ENCODE measurements at places on chromosomes 12 and 14.

DNA sequence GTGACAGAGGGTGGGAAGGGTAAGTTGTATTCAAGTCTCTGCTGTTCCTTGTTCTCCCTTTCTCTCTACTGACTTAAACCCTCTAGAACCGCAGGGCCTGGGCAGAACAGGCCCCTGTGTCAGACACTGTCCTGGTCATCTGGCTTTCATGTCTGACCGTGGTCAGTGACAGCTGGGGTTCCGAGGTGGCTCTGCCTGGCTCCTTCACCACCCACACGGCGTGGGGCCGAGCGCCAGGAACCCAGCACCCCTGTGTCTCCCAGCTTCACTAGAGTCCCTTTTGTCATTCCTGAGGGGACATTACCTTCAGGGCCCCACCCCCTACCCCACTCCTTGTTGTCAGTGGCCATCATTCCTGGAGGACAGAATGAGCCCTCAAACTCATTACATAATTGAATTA, 168.9 kb downstream of the ADGRD1 start:
- no peak for DNase-seq

- no peak for DNase-seq
These were observed 938.0 kb upstream of the FLRT2 start for GRCh38 chr14:84591827-84592445.

DNA sequence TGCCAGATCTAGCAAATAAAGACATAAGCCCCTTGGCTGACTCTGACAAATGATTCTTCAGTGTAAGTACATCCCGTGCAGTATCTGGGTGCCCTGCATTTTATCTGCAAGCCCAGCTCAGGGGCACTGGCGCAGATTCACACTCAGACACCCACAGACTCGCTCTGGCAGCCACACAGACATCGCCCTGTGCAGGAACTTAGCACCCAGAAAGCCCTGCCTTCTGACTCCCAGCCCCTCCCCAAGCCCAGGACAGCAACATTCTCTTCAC, 44.9 kb upstream of the NCOR2 start:
- no peak for DNase-seq

- no peak for DNase-seq
These were observed 64.3 kb downstream of the PLEKHG3 start for GRCh38 chr14:64768401-64769095.

GRCh38 chr12:51797301-51797700, 51.2 kb downstream of the FIGNL2 start:
- DNase-seq = no peak

GRCh38 chr12:18074001-18074400, 16.0 kb downstream of the RERGL start:
- no peak for DNase-seq

DNA sequence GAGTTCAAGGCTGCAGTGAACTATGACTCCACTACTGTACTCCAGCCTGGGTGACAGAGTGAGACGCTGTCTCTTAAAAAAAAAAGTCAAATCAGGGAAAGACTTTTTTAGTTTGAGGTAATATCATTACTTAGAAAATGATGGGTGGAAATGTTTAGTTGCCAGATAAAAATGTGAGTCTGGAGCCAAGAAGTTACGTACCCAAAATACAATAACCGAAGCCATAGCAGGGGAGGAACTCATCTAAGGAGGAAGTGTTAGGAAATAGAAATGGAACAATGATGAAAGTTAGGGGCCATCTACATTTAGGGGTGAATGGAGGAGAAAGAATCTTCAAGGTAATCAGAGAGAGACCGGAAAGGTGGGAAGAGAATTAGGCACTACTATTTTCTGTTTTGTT, 98.8 kb downstream of the DACT1 start:
- no peak for DNase-seq

- no peak for DNase-seq
These were observed 22.8 kb downstream of the FAIM2 start for GRCh38 chr12:49880756-49881414.

GRCh38 chr14:91778217-91778616, 46.3 kb upstream of the CATSPERB start:
- no peak for DNase-seq

- no peak for DNase-seq
These were observed 380.5 kb upstream of the FBXO33 start for GRCh38 chr14:39812532-39813320.

GRCh38 chr14:23071244-23071920, 14.1 kb upstream of the CDH24 start:
- peak; percentile 74 for DNase-seq

DNA sequence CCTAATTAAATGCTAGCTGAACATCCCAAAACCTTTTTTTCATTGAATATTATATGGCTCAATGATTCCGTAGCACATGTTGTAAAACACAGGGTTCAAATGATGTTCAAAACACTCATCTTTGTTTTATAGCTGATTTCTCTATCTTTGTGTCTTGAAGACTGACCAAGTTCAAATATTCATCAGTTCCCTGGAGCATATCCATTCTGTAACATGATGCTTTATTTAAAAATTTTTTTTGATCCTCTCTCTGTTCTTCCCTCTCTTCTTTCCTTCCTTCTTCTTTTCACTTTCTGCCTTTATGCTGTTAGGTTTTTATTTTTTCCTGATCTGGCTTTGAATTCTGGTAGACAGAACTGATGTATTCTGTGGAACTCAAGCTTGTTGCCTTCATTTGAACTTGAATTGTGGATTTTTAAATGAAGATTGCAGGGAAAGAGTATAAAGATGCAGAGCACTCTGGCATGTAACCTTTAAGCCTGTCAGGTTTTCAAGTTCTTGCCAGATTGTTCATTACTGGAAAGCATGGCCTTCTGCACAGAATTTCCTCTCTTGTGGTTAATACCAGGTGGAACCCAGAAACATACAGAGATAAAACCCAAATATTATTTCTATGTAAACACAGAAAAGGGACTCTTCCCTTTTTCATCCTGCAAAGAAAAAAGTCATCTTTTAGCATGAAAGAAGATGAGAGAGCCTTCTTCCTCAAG, 39.5 kb downstream of the PROX2 start:
- DNase-seq = no peak

GRCh38 chr12:67434671-67435370, 165.7 kb downstream of the CAND1 start:
- peak; percentile 78 for DNase-seq

DNA sequence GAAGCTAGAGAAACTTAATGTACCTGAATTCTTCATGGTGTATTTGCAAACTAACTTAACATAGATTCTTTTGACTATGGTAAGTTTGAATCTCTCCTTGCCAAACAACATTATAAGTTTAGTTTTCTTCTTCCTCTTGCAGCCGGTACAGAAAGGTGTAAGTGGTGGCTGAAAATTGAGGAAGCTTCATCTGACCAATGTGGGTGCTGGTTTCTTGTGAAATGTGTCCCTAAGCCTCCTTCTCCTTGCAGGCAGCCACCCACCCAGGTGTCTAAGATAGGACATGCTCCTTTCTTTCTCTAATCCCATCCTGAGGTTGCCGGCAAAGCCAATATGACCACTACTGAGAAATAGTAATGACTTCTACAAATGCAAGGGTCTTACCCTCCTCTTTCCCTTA, 20.6 kb downstream of the GSG1 start:
- peak; percentile 31 for DNase-seq

DNA sequence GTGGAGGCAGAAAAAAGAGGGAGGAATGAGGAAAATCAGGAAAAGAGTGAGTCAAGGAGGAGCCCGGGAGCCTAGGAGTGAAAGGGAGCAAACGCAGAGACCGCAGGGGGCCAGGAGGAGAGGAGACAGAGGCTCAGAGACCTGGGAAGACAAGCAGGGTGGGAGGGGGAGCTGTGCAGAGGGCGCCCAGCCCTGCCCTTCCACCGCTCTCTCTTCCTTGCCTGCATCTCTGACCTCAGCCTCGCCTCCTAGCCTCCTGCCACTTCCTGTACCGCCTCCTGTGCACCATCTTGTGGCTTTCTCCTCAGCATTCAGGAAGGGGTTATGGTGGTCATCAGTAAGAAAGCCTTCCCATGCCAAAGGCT, 1.3 kb downstream of the CLSTN3 start:
- no peak for DNase-seq

DNA sequence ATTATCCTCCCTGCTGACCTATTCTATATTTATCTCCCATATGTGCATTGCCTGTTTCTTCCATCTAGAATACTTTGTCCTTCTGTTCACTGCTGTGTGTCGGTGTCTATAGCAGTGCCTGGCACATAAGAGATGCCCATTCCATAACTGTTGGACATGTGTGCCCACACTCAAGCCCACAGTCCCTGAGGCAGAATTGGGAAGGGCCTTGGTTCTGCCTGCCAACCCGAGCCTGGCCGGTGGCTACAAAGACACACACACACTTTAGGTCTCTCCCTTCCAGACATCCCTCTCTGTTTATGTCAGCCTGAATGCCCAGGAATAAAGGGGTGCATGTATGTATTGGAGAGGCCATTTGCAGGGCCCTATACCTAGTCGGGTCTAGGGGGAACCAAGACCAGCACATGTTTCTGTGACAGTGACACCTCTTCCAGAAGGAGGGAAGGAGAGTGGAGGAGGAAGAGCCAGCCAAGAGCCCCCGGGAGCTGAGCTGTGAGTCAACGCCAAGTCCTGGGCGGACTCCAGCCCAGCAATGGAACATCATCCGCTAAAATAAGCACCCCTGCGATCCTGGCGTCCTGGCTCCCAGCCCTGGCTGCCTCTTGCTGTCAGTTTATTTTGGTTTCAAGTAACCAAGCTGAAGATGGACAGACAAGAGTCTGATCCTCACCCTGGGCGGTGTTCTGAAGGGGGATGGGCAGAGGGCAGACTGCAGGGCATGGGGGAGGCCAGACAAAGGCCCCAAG, 4.3 kb upstream of the ASB2 start:
- DNase-seq = no peak

- no peak for DNase-seq
These were observed 13.0 kb downstream of the ERG28 start for GRCh38 chr14:75647640-75648039.

DNA sequence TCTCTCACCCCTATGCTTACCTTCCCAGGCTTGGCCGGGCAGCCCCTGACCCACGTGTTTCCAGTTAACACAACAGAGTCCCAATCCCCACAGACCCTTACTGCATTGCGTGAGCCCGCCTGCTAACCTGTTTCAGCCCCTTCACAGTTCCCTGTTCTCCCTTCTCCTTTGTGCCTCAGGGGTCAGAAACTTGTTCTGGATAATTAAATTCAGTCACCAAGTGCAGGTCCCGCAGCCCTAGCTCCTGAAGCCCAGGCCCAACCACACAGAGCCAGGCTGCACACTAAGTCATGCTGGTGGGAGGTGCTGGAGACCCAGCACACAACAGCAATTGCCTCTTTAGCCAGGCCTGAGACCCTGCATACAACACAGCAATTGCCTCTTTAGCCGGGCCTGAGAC, 9.6 kb downstream of the ISM2 start:
- DNase-seq = no peak

DNA sequence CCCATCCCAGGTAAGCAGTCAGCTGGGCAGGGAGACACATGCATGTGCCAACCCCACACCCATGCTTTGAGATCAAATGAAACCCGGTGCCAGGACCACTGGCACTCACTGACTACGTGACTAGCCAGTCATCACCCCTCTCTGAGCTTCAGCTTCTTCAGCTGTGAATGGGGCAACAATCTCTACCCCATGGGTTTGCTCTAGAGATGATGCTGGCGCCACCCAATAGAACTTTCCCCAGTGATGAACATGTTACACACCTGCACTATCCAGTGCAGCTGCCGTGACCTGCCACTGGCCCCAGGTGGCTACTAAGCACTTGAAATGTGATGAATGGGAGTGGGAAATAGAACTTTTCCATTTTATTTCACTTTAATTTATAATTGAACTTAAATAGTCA, 70.3 kb downstream of the PITPNM2 start:
- DNase-seq = no peak

GRCh38 chr14:72657214-72657921, 236.5 kb downstream of the DPF3 start:
- DNase-seq = no peak

DNA sequence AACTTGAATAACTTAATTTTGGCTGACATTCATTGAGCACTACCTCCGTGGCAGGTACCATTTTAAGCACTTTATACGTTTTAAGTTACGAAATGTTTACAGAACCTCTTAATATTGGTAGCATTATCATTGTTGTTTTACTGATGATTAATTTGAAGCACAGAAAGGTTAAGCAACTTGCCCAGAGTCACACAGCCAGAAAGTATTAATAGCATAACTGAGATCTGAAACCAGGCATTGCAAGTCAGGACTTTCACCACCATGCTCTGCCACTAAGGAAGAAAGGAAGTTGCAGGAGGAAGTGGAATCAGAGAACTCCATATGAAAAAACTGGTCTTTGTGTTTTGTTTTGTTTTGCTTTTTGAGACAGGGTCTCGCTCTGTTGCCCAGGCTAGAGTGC, 28.2 kb upstream of the BCAT1 start:
- DNase-seq = peak; percentile 76

- DNase-seq = no peak
These were observed 122.8 kb downstream of the TTC7B start for GRCh38 chr14:90693413-90693812.

- no peak for DNase-seq
These were observed 2.5 kb upstream of the ALDH2 start for GRCh38 chr12:111764120-111764821.

DNA sequence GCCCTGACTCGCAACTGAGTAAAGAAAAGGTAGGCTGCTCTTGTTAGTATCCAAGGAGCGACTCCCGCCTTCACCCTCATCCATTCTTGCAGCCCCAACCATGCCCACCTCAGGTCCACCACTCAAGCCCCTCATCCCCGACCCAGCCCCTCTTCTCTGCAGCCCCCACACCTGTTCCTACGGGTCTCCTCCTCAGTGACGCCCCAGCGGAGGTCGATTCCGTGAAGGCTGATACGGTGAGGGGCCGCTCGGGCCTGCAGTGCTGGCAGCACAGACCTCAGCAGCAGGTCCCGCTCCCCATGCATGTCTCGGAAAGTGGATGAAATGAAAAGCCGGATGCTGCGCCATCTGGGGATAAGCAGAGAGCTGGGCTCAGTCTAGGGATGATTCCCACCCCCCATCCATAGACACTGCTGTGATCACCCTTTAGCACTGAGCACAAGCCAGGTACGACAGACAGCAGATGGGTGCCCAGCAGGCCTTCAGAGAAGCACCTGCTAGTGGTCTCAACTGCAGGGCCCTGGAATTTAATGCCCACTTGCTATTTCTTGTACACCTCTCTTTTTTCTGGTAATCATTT, 26.9 kb downstream of the TEP1 start:
- no peak for DNase-seq

DNA sequence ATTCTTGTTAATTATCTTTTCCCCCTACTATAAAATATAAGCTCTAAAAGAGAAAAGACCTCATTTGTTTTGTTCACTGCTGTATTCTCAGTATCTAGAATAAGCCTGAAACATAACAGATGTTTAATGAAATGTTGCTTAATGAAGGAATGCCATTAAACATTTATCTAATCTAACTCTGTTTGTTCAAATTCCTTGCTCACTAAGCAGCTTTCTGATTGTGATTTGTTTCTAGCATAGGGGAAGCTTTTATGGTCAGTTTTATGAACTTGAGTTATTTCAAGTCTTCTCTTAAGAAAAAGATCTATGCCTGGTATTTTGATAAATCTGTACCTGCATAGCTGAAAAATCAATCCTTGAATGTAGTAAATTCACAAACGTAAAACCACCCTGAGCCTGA, 308.6 kb downstream of the CCDC91 start:
- no peak for DNase-seq

GRCh38 chr14:87148655-87149054, 844.3 kb downstream of the GALC start:
- DNase-seq = no peak

GRCh38 chr12:13428538-13429265, 232.2 kb downstream of the EMP1 start:
- DNase-seq = no peak
